Caco-2 (cell line): ENCODE measurements at places on chromosomes 4 and X. TPM values are rescaled to one million over a fixed set of nuclear protein-coding genes. Genes with fewer than 3 reads are reported as not detected.

Gene GPRASP2
- 1.9 and 2.7 TPM in 2 replicates for total RNA-seq

Gene NPY1R
- total RNA-seq, result 1.5 and 3.3 TPM in 2 replicates

Gene ASB12
- not detected in 2 replicates for total RNA-seq

Gene FREM3
- total RNA-seq, result not detected in 2 replicates

Gene ADH4
- 2.2 and 2.5 TPM in 2 replicates for total RNA-seq

Gene GBA3
- 0.25 and 0.37 TPM in 2 replicates for total RNA-seq

Gene SHISA3
- not detected in 2 replicates for total RNA-seq

Gene ADAMTS3
- total RNA-seq, result not detected in 2 replicates

Gene CFAP99
- not detected in 2 replicates for total RNA-seq

Gene IL2
- not detected in 2 replicates for total RNA-seq

Gene CTAG1A
- not detected in 2 replicates for total RNA-seq

Gene CCDC110
- not detected in 2 replicates for total RNA-seq

Gene ATP6AP2
- 86.6 and 90.0 TPM in 2 replicates for total RNA-seq

Gene CCNG2
- total RNA-seq, result 25.6 and 26.0 TPM in 2 replicates

Gene GUCY2F
- total RNA-seq, result not detected in 2 replicates

Gene PCDH10
- total RNA-seq, result not detected in 2 replicates

Gene SYNPO2
- 0.09 and 0.16 TPM in 2 replicates for total RNA-seq

Gene DCLK2
- 2.9 TPM in 2 replicates for total RNA-seq

Gene ASB9
- total RNA-seq, result 4.6 and 8.3 TPM in 2 replicates

Gene MAOB
- 0.34 and 0.35 TPM in 2 replicates for total RNA-seq

Gene PDZD11
- total RNA-seq, result 44.4 and 45.0 TPM in 2 replicates
